ENCODE measurements at places on chromosomes 5 and 9.
A peak's percentile ranks its signal among the peaks of the same experiment; 100 is the strongest.

DNA sequence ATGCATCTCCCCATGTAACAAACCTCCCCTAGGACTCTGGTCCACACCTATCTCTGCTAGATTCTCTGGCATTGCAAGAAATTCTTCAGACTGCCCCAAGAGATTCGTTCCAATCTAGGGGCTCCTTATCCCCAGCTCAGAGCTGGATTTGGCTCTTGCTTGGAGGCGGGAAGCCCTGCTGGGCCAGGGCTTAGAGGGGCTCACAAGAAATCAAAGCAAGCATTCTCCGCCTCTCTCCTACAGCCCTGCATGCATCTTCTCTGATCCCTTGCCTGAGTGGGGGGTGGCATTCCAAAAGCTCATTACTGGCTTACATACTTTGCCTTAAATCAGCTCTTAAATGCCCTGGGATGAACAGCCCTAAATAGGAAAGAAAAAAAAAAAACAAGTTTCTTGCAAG is 75.8 kb downstream of the KCNIP1 start:
- no peak for DNase-seq

DNA sequence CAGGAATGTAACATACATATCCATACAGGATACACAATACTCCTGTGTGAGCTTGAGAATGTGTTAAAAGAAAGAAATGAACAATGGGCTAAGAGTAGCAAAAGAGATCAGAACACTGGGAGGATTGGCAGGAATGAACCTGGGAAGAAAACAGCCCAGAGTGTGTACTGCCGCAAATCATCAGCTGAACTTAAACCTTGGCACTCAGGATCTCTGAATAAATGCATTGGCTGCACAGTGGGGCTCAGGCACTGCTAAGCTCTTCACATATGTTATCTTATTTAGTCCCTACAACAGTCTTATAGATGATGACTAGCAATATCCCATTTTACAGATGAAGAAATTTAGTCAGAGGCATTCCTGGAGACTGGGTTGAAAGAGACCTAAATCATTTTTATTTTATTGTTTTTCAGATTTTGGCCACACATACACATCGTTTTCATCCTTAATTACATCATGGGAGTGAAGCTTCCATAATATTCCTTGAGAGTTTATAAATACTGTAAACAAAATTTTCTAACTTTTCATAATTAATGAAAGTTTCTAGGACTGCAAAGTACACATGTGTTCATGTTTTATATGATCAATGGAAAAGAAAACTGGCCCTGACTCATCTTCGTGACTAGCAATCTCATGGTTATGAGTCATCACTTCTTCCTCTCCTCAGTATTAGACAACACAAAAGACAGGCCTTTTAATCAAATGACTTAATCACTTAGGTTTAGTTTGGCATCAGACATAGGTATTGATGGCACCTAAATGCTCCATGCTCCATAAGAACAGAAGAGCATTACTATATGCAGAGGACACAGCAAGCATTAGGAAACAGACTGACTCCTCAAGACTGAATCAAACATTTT is 59.2 kb downstream of the CDH18 start:
- DNase-seq = no peak

- no peak for DNase-seq
Observed at GRCh38 chr5:51396797-51397196, 13.5 kb downstream of the ISL1 start.

GRCh38 chr9:121227862-121228261 is 26.2 kb upstream of the RAB14 start:
- DNase-seq = no peak

DNA sequence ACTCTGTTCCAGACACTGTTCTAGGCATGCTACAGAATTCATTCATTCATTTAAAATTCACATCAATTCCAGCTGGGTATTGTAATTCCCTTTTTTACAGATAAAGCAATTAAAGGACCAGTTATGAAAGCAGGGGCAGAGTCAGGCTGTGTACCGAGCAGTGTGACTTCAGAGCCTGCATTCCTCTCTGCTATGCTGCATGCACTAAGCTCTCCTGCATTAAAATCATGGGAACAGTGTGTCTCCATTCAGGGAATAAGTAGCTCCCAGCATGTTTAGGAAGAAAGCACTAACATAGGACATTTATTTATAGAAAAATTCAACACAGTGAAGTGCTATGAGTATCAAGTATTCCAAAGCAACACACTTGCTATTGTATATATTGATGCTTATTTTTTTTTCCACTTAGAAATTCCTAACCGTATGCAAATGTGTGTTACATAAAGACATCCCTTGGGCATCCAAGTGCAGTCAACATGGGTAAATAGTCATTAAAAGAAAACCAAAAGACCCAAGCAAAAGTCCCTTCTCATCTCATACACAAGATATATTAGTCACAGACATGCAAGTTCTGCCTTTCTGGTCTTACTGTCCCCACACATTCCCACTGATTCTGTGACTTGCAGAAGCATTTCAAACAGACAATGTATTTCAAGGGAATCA is 173.7 kb downstream of the GABRB2 start:
- DNase-seq = no peak

- DNase-seq = peak; percentile 59
Observed at GRCh38 chr5:142145106-142145900, 36.7 kb downstream of the NDFIP1 start.

DNA sequence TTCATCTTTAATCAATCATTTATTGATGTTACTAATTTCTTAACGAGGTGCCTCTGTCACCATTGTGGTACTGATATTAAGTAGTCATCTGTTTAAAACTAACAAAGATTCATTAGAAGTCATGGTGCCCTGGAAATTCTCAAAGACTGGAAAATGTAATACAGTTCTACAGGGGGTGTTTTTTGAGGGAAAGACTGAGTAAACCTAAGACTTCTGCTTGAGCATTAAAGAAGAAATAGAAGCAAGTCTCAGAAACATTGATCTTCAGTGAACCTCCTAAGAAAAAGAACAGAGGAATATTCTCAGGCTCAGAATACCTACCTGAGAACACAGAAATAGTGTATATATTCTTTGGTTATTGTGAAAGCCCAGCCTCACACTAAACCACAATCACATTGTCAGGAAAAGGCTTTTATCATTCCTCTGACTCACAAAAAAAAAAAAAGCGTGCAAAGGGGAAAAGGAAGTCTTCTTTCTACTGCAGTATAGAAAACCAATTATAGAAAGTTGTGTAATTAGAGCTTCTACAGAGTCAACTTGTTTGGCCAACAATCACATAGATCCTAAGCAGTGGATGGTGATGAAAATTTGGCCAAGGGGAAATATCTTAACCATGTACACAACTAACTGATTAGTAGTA is 60.8 kb downstream of the HINT1 start:
- DNase-seq = no peak

DNA sequence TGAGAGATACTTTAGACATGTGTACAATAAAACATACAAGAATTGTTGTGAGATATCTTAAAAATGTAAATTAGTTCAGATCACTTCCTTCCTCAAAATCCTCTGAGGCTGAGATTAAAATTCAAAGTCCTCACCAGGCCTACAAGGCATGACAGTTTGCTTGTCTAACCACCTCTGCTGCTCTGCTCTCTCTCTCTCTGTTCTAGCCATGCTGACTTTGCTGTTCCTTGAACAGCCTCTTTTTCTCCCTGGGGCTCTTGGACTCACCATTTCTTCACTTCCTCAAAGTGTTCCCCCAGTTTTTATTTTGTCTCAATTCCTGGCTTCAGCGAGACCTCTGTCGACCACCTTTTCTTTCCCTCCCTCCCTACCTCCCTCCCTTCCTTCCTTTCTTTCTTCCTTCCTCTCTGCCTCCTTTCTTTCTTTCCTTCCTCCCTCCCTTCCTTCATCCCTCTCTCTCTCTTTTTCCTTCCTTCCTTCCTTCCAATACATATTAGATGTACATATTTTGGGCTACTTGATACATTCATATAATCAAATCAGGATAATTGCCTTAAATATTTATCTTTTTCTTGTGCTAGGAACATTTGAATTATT is 27.0 kb downstream of the CATSPER3 start:
- DNase-seq = no peak

DNA sequence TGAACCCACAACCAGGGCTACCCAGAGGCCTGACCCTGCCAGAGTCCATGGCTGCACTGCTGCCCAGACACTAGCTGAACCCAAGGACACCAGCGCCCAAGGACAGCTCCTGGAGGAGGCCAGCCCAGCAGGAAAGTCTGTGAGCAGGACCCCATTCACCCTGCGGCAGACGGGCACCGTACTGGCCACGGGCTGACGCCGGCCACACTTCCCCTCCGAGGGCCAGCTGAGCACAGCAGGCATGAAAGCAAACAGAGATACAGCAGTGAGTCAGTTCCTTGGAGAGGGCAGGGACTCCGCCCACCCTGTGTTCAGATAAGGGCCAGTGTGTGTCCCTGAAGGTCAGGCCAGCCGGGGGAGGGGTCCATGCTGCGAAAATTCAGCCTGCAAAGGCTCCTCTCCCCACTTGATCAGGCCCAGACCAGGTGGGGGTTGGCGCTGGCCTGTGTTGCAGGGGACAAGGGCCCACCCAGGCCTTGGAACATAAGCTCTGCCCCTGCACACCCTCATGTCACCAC is 3.2 kb downstream of the RNF208 start:
- DNase-seq = no peak

DNA sequence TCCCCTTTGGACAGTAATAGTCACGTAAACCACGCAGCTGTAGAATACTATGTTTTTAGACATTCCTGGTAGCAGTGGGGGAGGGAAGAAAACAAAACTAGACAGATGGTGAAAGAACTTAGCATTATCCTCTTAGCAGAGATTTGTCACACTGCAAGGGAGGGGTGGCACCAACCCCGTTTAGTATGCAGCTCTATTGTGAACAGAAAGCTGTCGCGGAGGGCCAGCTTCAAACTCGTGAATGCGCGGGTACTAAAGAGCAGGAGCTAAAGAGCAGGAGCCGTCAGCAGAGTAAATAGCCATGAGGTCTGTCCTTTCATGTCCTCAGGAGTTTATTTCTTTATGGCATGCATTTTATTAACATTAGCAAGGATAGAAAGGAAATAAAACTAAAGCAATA is 141.9 kb upstream of the SLC12A2 start:
- no peak for DNase-seq

GRCh38 chr5:172554562-172554961 is 86.5 kb upstream of the NEURL1B start:
- DNase-seq = no peak
